ENCODE measurements at places on chromosomes 7 and 10.
A peak's percentile ranks its signal among the peaks of the same experiment; 100 is the strongest.

- DNase-seq = no peak
Observed at GRCh38 chr7:34452363-34452762, 205.7 kb upstream of the NPSR1 start.

GRCh38 chr7:32948202-32948601 is 9.0 kb upstream of the FKBP9 start:
- DNase-seq = no peak

- DNase-seq = no peak
Observed at GRCh38 chr10:18404530-18404929, 246.9 kb downstream of the NSUN6 start.

DNA sequence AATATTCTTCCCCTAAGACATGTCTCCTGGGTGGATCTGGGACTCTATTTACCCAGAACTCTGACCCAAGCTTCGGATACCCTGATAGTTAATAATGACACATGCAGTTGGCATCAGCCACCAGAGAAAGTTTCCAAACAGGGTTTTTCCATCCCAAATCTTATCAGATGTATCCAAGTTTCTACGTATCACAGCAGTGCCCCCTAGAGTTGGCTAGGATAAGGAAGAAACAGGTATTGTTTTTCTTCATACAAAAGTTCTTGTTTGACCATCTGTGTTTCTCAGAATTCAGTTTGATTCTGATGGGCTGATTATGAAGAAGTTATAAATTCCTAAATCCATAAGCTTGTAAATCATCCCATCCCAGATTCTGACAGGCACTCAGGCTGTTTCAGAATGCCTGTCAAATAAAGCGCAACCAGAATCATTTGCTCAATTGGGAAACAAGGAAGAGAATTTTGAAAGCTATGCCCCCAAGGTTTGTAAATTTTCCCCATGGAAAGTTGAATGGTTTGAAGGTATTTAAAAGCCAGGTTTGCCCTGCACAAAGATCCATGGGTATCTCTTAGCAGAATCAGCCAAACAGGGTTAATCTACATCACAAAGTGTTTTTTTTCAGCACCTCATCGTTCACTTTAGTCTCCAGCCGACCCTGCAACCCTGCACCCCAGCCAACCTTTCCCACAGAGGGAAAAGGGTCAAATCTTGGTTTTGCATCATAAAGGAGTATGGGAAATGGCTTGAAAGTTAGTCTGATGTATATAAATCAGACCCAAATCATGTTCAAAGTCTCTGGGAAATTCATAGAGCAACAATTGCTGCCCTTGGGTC is 47.4 kb downstream of the NRAP start:
- no peak for DNase-seq

GRCh38 chr7:42939457-42940240 is 7.5 kb downstream of the MRPL32 start:
- DNase-seq = no peak

GRCh38 chr10:88039496-88040200 is 176.2 kb downstream of the PTEN start:
- no peak for DNase-seq

GRCh38 chr10:60000747-60001146 is 94.4 kb upstream of the CCDC6 start:
- DNase-seq = no peak

DNA sequence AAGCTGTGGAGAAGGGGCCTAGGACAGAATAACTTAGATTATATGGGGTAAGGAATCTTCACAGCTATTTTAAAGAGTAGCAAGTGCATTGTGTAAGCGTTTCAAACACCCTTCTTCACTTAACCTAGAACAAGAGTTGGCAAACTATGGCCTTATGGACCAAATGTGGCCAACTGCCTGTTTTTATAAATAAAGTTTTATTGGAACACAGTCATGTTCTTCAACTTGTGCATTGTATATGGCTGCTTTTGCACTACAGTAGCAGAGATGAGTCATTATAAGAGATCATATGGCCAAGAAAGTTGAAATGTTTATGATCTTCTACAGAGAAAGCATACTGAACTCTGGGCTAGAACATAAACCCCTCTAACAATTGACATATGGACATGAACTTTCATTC is 187.8 kb downstream of the ETV1 start:
- DNase-seq = no peak

GRCh38 chr7:21361413-21362125 is 66.3 kb upstream of the SP4 start:
- no peak for DNase-seq

DNA sequence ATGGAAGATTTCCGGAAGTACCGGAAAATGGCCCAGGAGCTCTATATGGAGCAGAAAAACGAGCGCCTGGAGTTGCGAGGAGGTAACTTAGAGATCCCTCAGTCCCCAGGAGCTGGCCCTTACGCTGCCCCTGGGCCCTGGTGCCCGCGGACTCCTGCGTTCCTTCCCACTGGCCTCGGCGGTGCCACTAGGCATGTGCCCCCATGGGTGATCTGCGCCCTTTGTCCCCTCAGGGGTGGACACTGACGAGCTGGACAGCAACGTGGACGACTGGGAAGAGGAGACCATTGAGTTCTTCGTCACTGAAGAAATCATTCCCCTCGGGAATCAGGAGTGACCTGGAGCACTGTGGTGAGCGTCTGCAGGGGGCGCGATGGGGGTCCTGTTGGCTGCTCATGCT is 24.2 kb upstream of the CHST12 start:
- no peak for DNase-seq

DNA sequence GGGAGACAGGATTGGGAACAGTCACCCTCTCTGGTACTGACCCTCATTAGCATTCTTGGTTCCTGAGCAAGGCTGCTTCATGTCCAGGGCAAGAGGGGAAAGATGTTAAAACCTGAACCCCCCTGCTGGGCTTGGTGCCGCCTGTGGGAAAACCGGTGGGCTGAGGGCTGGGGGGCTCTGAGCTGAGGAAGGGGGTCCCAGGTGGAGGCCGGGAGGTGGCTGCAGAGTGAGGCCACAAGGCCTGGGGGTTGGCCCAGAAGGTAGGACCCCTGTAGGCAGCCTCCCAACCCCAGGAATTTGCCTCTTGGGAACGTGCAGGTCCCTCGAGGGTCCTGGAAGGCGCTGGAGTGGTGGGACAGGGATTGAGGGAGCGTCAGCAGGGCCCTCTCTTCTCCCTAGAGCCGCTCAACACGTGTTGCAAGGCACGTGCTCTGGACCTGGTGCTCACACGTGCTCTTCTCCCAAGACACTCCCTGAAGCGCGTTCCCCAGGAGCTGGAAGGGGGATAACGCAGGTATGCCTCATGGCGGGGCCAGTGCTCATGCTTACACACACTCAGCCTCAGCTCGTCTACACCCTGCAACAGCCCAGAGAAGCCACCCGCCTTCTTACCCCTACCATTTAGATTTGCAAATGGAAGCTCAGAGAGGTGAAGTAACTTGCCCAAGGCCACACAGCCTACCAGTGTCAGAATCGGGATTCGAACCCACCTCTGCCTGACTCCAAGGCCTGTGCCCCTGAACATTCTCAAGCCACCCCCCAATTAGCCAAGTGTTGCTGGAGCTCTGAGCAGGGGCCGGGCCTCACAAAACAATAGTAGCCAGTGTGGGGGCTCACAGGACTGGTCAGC is 64.4 kb downstream of the LHPP start:
- no peak for DNase-seq

- DNase-seq = no peak
Observed at GRCh38 chr10:77622889-77623291, 14.7 kb downstream of the KCNMA1 start.

- no peak for DNase-seq
Observed at GRCh38 chr7:2301511-2301863, 12.8 kb downstream of the SNX8 start.

GRCh38 chr7:87517136-87517815 is 41.8 kb upstream of the ABCB4 start:
- DNase-seq = no peak

DNA sequence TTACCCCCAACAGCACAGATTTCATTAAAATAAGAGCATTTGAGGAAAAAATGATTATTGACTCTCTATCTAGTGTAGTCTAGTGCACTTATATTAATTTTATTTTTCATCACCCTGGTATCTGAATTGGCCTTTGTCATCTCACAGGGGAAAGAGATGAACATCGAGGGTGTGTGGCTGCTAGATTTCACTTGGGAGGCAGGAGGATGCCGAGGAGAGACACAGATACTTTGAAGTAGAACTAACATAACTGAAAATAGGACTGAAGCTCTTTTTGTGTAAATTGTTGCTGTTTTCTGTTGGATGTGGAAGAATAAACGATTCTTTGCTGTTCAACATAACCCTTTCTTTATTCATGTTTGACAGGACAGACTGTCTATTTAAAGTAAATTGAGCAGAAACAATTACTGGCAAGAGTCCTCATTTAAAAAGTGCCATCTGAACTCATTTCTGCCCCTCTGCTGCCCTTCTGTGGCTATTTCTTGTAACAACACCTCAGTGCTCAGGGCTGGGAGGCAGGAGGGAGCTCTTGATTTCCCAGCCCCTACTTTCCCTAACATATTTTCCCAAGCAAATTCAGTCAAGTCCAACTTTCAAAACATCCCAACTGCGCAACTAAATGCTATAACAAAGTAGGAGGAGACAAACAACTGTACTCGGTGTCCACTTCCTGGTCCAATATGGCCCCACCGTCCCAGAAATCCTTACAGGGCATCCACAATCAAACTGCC is 15.6 kb downstream of the LYZL1 start:
- DNase-seq = peak; percentile 68

GRCh38 chr10:44382981-44383748 is 1.7 kb downstream of the CXCL12 start:
- DNase-seq = no peak

DNA sequence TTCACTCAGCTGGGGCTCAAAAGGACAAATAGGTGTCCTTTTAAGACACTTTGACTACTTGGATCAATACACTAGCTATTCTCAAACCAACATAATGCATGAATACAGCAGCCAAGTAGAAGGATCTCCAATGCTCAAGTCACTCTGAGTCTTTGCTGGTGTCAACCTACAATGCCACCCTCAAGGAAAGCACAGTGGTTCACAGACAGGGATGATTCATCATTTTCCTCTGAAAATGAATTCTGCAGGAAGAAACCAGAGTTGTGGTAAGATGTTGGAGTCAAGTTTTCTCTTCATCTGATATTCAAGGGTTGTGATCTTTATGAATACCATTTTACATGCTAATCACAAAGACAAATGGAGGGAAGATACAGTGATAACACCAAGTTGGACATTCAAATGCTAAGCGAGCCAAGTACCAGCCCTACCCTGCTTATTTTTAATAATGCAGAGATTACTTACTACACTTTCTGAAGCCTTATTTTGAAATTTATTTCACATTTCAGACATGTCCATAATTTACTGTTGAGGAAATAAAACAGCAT is 143.1 kb upstream of the FGFR2 start:
- DNase-seq = no peak

GRCh38 chr10:4672201-4672600 is 153.8 kb upstream of the AKR1E2 start:
- DNase-seq = no peak

DNA sequence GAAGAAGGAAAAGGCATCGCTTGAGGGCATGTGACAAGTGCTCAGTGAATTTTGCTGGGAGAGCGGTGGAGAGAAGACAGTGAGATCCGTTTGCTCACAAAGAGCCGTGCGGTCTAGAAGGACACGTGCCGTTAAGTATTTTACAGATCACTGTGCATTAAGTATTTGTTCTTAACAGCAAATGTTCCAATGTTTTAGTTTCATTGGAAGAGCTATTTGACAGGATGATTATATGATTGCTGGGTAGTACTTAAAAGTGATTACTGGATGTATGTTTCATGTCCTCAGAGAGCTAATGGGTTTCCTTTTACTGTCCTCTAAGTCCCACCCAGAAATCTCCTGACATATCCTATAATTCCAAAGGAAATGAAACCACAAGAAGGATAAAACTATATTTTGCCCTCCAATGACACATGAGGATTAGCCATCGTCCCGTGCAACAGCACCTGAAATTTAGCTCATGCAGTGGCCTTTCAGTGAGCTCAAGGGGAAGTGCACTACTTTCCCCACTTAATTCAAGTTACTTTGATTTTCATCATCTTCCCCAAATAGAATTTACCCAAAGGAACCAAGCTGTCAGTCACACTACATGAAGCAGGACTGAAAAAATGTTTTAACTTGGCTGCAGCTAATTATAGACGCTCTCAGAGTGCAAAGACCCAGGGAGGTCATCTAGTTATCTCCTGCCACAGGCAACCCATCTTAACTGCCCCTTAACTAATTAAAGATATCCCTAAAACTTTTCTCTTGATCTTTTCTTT is 80.3 kb downstream of the KLF6 start:
- no peak for DNase-seq

- peak; percentile 21 for DNase-seq
Observed at GRCh38 chr10:120598386-120598785, 141.4 kb downstream of the PLPP4 start.

DNA sequence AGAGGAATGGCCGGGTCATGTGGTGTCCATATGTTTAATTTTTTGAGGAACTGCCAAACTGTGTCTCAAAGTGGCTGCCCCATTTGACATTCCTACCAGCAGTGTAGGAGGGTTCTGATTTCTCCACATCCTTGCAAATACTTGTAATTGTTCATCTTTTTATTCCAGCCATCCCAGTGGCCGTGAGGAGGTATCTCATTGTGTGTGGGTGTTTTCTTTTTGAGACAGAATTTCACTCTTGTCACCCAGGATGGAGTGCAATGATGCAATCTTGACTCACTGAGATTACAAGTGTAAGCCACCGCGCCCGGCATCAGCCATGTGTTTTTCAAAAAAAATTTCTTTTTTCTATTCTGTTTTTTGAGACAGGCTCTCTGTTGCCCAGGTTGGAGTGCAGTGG is 38.7 kb upstream of the DLG5 start:
- no peak for DNase-seq

DNA sequence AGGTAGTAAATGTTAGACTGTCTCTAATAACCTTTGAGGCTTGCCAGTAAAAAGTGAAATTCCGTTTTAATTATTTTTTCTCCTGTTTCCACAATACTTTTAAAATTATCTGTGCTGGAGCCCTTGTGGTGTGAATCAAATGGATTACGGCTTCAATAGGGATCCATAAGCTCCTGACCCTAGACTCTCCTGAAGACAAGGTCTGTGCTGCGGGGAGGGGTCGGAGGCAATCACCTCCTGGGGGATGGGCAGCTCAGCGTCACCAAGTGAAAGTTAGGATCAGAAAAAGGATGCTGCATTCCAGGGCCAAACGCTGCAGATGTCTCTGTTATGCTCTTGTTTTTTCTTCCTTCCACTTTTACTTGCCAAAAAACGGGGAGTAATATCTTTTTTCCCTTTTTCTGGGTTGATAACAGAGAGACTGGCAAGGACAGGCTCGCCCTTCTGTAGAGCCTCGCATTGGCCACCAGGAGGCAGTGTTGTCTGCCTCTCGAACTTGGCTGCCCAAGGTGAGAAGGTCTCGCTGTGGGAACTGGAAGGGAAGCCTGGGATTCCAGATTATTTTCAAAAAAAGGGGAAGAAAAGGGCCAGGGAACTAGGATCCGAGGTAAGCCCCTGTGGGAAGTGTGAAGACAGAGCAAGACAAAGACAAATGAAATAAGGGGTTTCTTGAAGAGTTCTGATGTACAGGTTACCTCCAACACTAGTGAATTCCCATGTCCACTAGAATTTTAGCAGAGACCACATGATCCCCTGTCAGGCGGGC is 621.9 kb downstream of the ACTR3B start:
- DNase-seq = no peak

- DNase-seq = no peak
Observed at GRCh38 chr10:117408436-117409384, 33.5 kb upstream of the PDZD8 start.

GRCh38 chr7:20698469-20698868 is 83.0 kb downstream of the ABCB5 start:
- no peak for DNase-seq
